Activated CD8-positive, alpha-beta memory T cell treated with anti-CD3 and anti-CD28 coated beads for 4 hours (primary cell): ENCODE measurements at places on chromosomes 5 and 9.

DNA sequence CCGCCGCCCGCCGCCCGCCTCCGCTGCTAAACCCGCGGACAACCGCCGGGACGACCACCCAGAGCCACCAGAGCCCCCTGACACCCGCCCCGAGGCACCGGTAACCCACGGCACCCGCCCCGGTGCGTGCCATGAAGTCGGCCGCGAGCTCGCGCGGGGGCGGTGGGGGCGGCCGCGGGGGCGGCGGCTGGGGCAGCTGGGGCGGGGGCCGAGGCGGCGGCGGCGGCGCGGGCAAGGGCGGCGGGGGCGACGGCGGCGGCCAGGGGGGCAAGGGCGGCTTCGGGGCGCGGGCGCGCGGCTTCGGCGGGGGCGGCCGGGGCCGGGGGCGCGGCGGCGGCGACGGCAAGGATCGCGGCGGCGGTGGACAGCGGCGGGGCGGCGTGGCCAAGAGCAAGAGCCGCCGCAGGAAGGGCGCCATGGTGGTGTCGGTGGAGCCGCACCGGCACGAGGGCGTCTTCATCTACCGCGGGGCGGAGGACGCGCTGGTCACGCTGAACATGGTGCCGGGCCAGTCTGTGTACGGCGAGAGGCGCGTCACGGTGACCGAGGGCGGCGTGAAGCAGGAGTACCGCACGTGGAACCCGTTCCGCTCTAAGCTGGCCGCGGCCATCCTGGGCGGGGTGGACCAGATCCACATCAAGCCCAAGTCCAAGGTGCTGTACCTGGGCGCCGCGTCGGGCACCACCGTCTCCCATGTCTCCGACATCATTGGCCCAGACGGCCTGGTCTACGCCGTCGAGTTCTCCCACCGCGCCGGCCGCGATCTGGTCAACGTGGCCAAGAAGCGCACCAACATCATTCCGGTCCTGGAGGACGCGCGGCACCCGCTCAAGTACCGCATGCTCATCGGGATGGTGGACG lies 499 bp downstream of the FBLL1 start:
- DNase-seq = no peak

DNA sequence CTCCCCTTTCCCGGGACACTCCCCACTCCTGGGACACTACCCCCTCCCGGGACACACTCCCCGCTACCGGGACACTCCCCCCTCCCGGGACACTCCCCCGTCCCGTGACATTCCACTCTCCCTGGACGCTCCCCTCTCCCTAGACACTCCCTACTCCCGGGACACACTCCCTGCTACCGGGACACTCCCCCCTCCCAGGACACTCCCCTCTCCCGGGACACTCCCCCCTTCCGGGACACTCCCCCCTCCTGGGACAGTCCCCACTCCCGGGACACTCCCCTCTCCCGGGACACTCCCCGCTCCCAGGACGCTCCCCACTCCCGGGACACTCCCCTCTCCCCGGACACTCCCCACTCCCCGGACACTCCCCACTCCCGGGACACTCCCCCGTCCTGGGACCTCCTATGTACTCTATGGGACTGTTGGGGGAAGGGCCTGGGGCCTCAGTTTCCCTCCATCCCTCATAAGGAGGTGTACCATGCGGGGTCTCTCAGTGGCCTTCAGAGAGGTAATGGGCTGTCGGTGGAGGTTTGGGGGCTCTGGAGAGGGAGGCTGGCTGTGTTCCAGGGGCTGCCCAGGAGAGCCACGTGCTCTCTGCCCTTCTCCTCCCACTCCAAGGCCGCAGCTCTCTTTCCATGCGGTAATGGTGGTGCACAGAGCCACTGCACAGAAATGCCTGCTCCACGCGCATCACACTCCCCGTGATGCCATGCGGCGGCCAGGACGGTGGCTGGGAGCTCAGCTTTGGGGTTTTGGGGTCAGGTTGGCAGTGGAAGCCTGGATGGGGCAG lies 96.2 kb downstream of the RXRA start:
- no peak for DNase-seq

DNA sequence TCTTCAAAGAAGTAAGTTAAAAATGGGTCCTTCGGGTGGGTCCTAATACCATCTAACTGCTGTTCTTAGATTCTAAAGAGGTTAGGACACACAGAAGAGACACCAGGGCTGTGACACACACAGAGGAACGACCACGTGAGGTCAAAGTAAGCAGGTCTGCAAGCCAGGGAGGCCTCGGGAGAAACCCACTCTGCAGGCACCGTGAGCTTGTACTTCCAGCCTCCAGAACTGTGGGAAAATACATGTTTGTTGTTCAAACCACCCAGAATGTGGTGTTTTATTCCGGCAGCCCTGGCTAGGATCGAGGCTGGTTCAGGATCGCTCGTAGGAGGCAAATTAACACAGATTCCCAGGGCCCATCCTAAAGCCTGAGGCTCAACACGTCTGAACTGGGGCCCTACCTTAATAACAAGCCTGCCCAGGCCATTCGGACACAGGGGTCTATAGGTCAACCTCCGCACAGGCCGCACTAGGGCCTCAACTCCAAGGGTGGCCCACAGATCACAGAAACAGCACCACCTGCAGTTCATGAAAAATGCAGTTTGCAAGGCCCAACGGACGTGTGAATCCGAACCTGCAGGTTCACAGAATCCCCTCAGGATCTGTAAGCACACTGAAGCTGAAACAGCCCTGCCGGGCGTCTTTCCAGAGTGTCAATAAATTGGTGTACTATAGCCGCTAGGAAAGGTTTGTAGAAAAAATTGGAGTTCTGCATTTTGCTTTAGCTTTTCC lies 7.1 kb downstream of the MED10 start:
- no peak for DNase-seq

DNA sequence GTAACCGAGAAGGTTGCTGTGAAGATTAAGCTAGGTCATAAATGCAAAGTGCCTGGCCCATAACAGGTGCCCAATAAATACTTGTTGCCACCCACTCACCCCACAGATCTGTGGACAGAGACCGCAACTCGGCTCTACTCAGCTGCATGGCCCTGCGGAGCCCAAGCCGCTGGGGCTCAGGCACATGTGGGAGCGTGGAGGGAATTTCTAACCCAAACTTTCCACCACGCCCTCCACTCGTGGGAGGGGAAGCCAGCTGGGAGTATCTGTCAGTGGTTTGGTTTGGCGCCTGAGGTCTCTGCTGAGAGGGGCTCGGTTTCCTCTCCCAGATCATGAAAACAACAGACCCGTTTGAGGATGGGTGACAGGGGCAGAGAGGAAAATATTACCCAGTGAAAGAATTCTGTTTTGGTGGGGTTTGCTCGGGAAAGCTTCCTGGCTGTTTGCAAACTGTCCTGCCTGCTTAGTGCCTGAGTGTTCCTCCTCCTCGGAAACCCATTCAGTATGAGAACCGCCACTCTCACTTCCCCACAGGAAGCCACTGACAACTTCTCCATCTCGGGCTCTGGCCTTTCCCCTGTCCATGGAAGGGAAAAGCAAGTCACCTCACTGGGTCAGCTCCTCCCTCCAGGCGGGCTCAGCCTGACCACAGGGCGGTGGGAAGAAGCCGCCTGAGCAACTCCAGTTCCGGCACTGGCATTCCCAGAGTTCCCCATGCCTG lies 60.1 kb downstream of the RGS3 start:
- peak; percentile 63 for DNase-seq

DNA sequence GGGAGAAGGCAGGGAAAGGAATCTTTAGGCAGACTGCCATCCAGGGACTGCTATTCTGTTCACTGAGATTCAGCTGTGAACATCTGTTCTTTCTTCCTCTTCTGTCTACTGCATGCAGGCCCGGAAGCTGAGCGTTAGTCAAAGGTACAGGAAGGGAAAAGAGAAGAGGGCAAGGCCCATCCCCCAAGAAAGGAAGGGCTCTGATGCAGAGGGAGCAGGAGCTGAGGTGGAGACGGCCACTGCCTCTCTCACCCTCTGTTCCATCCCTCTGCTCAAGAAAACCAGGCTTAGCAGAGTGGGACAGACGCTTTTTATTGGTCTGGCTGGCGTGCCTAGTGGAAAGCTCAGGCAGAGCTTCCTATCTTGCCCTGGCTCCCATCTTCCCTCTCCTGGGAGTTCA lies 57.6 kb downstream of the PFDN1 start:
- DNase-seq = no peak

GRCh38 chr5:57503433-57503832 lies 20.8 kb upstream of the ACTBL2 start:
- no peak for DNase-seq

DNA sequence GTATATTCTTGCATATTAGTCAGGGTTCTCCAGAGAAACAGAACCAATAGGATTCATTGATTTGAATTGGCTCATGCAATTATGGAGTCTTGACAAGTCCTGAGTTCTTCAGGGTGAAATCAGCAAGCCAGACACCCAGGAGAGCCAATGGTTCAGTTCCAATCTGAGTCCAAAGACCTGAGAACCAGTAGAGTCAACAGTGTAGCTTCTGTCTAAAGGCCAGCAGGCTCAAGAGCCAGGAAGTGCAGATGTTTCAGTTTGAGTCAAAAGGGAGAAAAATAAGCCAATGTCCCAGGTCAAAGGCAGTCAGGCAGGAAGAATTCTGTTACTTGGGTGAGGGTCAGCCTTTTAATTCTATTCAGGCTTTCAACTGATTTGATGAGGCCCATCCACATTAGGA lies 37.8 kb upstream of the ANKRD34B start:
- no peak for DNase-seq

DNA sequence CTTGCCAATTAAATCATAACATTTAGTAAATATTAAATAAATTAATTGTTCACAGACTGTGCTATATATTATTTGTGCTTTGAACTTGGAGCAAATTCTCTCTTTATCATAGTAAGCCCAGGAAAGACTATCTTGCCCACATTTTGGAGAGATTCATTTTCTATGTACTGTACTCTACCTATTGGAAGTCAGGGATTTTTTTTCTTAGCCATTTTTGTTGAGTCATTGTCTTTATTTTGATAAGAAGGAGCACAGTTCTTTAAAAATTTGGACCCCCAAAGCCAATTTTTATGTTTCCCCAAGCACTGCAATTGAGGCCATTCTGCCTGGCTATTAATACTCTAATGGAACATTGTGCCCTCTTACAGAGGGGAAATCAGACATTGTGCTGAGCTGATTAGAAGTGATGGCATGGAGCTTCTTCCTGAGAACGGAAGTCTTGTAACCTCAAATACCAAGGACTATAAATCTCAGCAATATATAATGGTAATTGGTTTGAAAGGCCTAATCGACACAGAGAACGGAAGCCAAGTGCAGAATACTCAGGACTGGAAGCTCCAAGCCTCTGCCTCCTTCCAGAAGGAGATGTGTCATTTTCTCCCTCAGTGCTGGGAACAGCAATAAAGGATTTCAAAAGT lies 188.8 kb upstream of the PAPPA start:
- no peak for DNase-seq

- no peak for DNase-seq
Observed at GRCh38 chr5:14667770-14668169, 3.3 kb downstream of the OTULIN start.

DNA sequence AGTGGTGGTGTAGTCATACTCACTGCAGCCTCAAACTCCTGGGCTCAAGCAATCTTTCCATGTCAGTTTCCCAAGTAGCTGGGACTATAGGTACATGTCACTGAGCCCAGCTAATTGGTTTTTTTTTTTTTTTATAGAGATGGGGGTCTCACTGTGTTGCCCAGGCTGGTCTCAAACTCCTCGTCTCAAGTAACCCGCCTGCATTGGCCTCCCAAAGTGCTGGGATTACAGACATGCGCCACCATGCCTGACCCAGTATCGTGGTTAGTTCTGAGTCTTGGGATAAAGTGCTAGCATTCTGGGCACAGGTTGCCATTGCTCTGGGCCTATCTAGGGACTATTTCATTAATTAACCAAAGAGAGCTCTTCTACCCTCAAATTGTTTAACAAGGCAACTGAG lies 108.3 kb downstream of the PLPP1 start:
- DNase-seq = no peak

GRCh38 chr5:64637144-64637543 lies 53.2 kb upstream of the SHISAL2B start:
- DNase-seq = no peak

DNA sequence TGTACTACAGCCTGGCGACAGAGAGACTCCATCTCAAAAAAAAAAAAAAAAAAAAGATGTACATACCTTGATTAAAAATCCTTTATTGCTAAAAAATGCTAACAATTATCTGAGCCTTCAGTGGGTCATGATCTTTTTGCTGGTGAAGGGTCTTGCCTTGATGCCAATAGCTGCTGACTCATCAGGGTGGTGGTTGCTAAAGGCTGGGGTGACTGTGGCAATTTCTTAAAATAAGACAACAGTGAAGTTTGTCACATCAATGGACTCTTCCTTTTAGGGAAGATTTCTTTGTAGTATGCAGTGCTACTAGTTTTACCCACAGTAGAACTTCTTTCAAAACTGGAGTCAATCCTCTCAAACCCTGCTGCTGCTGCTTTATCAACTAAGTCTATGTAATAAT lies 33.9 kb upstream of the OTULINL start:
- DNase-seq = no peak

GRCh38 chr9:38434365-38434764 lies 10.1 kb upstream of the IGFBPL1 start:
- DNase-seq = no peak

GRCh38 chr5:130939059-130939458 lies 226.0 kb downstream of the HINT1 start:
- no peak for DNase-seq

- DNase-seq = no peak
Observed at GRCh38 chr9:94996641-94997040, 270.1 kb downstream of the AOPEP start.

GRCh38 chr9:81690251-81690851 lies 1.0 kb upstream of the TLE1 start:
- DNase-seq = no peak

- no peak for DNase-seq
Observed at GRCh38 chr9:115362101-115362500, 244.1 kb upstream of the TNC start.

- no peak for DNase-seq
Observed at GRCh38 chr9:105333076-105333475, 88.6 kb downstream of the SLC44A1 start.
